ENCODE measurements at places on chromosomes 1 and 21.

DNA sequence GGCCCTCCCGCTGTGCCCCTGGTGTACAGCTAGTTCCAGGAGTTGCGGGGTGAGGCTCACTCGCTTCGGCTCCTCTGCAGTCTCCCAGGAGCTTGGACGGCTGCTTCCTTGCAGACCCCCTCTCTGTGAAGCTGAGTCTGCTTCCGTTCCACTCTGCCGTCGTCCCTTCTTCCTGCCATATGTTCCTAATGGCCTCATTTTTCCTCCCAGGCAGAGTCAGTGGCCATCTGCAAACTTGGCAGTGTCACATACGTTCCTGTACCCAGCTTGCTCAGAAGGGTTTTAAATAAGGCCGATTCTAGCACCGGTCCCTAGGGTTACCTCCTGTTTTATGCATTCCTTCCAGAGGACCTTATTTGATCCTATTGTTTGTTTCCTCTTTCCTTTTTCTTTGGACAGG is 21.3 kb downstream of the ACTL8 start:
- DNase-seq: no peak

DNA sequence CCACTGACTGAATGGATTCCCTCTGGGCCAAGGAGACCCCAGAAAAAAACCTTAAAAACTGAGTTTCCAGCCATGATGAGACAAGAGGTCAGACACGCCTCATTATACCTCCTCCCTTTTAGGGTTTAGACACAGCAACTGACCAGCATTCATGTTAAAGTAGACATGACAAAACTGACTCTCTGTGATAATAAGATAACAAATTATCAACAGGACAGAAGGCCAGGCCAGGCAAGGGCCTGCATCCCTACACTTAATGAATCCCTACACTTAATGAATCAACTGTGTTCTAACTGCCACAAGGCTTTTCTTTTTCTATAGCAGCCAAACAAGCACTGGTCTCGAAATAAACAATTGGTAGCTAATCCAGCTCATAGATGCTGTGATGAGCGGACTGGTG is 33.3 kb upstream of the FAM89A start:
- DNase-seq: no peak

GRCh38 chr1:46569116-46569515 is 17.7 kb upstream of the KNCN start:
- no peak for DNase-seq

GRCh38 chr1:179867493-179868330 is 9.9 kb downstream of the TOR1AIP2 start:
- DNase-seq: no peak

DNA sequence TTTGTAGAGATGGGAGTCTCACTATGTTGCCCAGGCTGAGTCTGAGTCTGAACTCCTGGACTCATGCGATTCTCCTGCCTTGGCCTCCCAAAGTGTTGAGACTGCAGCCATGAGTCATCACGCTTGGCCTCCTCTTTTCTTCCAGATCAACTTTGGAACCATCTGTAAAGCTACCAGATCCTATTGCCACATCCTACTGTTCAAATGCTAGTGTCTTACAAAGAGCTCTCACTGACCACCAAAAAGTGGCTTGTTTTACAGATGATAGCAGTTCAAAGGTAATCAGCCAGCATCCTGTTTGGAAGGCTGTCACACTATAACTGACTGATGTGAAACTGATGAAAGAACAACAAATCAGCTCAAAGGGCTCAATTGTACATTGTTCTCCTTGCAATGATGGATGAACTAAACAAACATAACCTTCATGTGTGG is 221.6 kb downstream of the AKT3 start:
- no peak for DNase-seq

GRCh38 chr1:214066190-214066589 is 78.4 kb downstream of the PROX1 start:
- no peak for DNase-seq

DNA sequence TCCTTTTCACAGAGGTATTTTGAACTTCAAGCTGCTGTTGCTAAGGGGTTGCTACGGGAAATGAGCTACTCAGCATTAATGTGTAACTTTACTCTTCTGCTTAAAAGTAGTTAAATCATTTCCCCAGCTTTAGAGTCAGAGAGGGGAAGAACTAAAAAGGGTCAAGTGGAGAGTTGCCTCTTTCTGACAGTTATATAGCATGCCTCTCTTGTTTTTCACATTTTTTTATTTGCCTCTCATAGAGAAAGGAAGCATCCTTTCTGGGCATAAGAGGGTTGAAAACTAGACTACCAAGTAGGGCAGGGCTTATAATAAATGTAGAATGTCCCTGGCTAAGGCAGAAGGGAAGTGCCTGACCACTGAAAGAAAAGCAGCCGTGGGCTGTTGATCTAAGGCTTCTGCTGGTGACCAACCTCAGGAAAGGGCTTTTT is 10.1 kb upstream of the ELAVL4 start:
- DNase-seq: no peak

DNA sequence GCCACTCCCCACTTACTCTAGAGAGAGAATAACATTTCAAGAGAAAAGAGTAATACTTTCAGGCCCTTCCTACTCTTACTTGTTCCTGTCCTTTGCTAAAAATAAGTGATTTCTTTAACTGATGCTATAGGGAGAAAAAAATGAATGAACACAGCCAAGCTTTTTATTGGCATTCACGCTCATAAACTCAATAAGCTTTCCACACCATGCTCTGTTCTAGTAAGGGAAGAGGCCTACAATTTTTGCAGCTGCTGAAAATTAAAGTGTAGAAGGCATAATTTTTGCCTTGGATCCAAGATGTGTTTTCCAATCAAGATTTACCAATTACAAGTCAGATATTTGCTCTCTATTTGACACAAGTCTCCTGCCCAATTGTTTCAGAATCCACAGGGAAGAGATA is 188.1 kb upstream of the RGS18 start:
- DNase-seq: no peak

DNA sequence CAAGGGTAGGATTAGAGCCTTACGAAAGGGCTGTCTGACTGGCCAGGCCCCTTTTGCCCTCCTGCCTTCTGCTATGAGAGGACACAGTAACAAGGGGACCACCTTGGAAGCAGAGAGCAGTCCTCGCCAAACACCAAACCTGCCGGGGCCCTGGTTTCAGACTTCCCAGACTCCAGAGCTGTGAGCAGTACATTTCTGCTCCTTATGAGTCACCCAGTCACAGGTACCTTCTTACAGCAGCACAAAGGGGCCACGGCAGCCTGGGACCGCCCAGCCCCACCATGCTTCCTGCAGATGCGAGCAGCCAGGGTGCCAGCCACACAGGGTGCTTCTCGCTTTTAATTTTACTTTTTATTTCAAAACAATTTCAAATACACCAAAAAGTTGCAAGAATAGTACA is 17.2 kb upstream of the POFUT2 start:
- no peak for DNase-seq

GRCh38 chr1:219177363-219177762 is 3.7 kb downstream of the LYPLAL1 start:
- DNase-seq: no peak

- no peak for DNase-seq
Measured at GRCh38 chr1:218804014-218804785, 369.5 kb upstream of the LYPLAL1 start.

GRCh38 chr1:221775206-221775605 is 33.3 kb upstream of the DUSP10 start:
- DNase-seq: no peak

DNA sequence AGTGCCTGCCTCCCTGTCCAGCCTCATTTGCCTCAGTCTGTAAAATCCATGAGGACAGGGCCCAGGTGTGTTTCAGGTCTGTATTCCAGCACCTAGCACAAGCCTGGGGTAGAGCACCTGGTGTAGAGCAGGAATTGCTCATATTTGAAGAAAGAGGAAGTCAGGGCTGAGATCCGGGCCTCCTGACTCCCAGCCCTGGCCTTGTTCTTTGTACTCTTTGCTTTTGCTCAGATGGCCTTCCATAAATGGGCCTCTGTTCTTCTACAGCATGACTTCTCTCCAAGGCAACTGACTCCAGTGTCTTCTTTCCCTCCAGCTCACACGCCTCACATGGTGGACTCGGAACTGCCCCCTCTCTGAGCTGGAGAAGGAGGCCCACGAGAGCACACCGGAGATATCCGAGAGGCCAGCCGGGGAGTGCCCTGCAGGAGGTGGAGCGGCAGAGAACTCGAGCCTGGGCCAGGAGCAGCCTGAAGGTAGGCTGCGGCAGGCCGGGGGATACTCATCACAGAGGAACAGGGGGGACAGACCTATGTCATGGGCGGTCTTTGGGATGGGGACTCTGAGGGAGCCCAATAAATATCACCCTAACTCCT is 19.7 kb downstream of the SLC5A9 start:
- no peak for DNase-seq

DNA sequence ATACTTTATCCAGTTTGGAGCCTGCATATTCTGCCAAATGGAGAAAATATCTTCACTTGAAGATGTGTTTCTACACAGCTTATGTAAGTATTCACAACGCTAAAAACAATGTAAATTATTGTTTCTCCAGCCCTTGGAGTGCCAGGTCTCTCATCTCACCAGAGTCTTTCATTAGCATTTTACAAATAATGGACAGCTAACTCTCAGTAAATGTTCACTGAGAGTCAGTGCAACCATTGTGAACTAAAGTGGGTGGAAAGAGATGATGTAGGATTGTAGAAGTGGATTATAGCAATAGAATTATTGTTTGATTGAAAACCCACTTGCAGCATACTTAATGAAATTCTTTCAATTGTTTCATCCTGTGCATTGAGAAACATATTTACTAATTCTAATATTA is 8.3 kb upstream of the FAM177B start:
- no peak for DNase-seq

DNA sequence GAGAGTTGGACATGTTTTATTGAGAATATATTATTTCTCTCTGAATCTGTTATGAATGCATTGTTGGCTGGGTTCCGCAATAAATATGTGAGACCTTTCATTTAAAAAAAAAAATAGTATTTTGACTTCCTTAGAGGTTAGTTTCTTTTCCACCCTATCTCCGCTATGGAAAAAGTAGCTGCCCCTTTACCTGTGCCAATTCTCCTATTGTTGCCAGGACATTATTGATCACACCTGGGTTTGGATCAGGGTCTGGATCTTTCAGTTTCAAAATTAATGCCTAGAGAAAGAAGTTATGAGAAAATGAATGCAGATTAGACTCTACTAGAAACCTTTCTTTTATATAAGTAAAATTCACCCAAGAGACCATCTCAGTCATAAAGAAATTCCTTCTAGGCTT is 29.1 kb downstream of the MTOR start:
- no peak for DNase-seq

- DNase-seq: no peak
Measured at GRCh38 chr1:88773540-88774150, 89.6 kb downstream of the PKN2 start.

GRCh38 chr1:233656032-233656635 is 42.2 kb downstream of the KCNK1 start:
- DNase-seq: no peak

DNA sequence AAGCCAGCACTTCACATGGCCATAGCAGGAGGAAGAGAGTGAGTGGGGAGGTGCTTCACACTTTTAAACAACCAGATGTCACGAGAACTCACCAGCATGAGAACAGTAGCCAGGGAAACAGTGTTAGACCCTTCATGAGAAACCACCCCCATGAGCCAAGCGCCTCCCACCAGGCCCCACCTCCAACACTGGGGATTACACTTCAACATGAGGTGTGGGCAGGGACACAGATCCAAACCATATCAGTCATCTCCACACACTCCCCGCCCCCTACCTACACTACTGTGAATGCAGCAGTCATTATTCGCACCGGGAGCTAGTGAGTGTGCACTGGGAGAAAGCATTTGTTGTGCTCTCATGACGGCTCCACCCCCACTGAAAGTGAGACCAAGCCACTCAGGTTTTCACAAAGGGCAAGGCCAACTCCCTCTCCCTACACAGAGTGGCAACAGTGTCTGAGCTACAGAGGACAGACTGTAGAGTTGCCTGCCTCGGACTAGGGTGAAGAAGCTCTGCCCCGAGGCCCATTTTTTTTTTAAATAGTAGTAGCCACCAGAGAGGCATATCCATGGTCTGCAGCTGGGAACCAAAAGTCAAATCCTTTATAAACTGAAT is 125.6 kb downstream of the BARHL2 start:
- DNase-seq: no peak

- DNase-seq: no peak
Measured at GRCh38 chr1:157181790-157182189, 43.6 kb upstream of the ETV3 start.

- DNase-seq: no peak
Measured at GRCh38 chr1:233251201-233251720, 44.3 kb downstream of the PCNX2 start.

- DNase-seq: peak; percentile 66
Measured at GRCh38 chr21:45308194-45309068, 20.7 kb upstream of the POFUT2 start.

GRCh38 chr1:237814319-237814924 is 76.3 kb downstream of the ZP4 start:
- DNase-seq: no peak

DNA sequence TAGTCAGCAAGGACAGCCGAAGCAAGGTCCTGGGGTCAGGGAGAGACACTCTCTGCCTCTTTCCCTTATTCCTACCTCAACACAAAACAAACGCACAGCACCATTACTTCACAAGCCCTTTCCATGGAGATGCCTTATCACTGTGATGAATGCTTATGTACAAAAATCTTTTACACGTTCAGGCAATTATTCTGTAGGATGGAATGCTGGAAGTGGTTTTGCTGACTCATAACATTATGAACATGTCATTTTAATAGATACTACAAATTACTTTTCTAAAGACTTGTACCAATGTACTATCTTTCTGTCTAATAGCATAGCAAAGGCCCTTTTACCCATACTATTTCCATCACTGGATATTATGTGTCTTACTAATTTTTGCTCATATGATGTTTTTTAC is 98.4 kb downstream of the TTLL7 start:
- DNase-seq: no peak

GRCh38 chr1:26006710-26007109 is 8.8 kb upstream of the PAFAH2 start:
- DNase-seq: no peak

DNA sequence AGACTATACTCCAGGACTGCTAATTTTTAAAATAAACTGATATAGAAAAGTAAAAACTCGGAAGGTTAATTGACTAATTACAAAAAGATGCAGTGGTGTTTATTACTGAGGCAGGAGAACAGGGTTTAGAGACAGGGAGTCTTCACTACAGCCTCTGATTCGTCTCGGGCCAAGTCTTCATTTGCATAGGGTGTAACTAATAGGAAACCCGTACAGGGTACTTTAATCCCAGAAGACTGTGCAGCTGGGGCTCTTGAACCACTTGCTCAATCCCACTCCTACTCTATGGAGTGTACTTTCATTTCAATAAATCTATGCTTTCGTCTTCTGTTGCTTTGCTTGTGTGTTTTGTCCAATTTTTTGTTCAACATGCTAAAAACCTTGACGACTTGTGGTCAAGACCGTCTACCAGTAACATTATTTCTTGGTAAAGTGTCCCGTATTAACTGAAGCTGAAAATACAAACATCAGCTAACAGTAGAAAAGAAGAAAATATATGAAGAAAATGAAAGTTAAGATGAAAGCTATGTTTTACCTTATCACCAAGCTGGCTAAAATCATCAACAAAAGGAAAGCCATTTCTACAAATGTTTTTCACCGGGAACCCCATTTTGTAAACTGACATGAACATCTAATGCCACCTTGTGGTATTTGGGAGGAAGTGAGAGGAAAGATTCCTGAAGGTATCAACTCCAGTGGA is 8.0 kb downstream of the SDHB start:
- no peak for DNase-seq

- DNase-seq: no peak
Measured at GRCh38 chr1:44643721-44644334, 30.5 kb downstream of the TMEM53 start.

GRCh38 chr1:226781937-226782609 is 43.0 kb upstream of the ITPKB start:
- no peak for DNase-seq

- DNase-seq: no peak
Measured at GRCh38 chr1:52636721-52637695, 4.0 kb downstream of the SHISAL2A start.

GRCh38 chr1:94037392-94038229 is 83.3 kb downstream of the ABCA4 start:
- no peak for DNase-seq

Measured in heart left ventricle (tissue), 16 donors.